ENCODE measurements at places on chromosomes 7 and 10.

DNA sequence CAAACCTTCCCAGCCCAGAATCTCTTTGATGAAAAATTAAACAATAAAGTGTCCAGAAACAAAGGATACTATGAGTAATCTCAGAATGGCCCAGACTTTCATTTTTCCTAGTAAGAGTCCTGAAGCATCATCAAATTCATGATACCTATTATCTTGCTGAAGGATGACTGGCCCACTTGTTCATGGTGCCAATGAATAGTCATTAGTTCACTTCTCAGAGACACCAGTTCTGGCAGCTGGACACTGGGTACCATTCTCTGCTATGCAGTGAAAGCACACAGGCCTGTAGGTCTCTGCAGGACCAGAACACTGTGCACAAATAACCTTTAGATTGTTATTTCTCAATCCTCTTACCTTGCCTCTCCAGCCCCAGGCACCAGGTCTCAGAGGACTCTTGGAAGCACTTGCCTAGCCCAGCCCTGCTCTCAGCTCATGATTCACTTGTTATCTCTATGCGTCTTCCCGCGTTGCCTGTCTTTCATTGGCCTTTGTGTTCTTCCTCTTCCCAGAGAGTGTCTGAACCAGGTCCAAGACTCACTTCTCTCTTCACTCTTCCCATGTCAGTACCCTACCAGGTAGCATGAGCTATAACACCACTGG is 98.1 kb upstream of the AGBL3 start:
- DNase-seq, result no peak

GRCh38 chr7:81036057-81036456 is 117.2 kb upstream of the SEMA3C start:
- DNase-seq, result no peak

GRCh38 chr10:94343151-94343550 is 19.6 kb downstream of the NOC3L start:
- DNase-seq, result no peak

GRCh38 chr10:60732198-60732806 is 46.0 kb upstream of the CDK1 start:
- no peak for DNase-seq

DNA sequence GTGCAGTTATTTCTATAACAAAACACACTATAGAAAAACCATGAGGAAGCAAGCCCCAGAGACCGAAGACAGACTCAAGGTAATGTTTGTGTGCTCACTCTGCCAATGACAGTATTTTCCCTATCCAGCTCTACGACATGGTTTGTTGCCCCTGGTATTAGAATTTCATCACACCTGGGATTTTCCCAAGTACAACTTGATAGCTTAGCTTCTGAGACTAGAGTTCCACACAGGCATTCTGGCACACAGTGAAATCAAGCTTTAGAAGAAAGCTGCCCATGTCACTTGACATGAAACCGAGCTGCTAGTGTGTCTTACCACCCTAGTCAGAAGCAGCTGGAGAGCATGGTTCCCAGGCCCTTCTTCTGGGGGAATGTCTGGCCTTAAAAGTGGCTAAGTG is 44.1 kb upstream of the AKR1E2 start:
- no peak for DNase-seq

GRCh38 chr7:34734771-34735170 is 76.8 kb downstream of the NPSR1 start:
- no peak for DNase-seq

- no peak for DNase-seq
Observed at GRCh38 chr10:36872702-36873393, 252.6 kb upstream of the ANKRD30A start.

- DNase-seq, result no peak
Observed at GRCh38 chr7:42194238-42194637, 42.8 kb downstream of the GLI3 start.

GRCh38 chr10:103196516-103196915 is 3.4 kb upstream of the NT5C2 start:
- DNase-seq, result no peak

DNA sequence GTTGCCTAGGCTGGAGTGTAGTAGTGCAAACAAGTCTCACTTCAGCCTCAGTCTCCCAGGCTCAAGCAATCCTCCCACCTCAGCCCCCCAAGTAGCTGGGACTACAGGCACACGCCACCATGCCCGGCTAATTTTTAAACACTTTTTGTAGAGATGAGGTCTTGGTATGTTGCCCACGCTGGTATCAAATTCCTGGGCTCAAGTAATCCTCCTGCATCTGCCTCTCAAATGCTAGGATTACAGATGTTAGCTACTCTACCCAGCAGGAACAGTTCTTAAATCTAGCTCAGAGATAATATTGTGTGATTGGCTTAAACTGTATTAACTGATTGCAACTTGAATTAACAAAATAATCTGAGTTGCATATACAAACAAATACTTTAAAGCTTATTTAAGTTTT is 82.9 kb downstream of the CDK14 start:
- DNase-seq, result no peak
